Right forelimb (tissue), 1 donor: ENCODE measurements at places on chromosomes 1 and 21.

DNA sequence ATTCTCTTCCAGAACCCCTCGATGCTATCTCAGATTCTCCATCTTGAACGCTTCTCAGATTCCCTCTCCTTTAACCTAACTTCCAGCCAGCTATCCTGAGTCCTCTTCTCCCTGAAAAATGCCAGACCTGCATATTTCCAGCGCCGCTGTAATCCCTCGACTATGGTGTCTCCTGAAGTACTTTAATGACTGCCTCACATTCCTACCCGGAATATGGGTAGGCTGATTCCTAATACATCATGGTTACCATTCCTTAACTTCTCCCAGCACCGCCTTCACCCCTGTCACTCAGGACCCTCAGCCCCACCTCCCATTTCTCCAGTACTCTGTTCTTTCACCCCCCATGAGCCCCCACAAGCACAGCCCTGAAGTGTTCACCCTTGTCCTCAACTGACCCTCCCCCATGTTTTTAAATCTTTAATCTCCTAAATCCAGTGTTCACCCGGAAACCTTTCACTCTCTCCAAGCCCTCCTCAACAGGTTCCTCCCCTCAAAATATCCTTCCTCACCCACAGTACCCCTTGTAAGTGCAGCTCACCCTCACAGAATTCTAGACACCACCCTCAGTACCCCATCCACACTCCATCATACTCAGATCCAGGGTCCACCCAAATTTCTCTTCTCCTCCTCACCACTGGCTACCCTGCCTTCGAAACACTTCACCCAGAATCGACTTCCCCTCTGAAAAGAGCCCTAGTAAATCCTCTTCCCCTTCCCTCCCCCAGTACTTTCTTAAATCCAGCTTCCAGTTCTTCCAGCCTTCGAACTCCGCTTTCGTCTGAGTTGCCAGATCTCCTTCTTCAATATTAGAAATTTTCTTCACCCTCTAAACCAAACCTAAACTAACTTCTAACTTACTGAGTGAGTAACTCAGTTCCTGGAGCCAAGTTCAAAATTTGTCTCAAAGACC lies 922 bp downstream of the CPT2 start:
- DNase-seq, result no peak

DNA sequence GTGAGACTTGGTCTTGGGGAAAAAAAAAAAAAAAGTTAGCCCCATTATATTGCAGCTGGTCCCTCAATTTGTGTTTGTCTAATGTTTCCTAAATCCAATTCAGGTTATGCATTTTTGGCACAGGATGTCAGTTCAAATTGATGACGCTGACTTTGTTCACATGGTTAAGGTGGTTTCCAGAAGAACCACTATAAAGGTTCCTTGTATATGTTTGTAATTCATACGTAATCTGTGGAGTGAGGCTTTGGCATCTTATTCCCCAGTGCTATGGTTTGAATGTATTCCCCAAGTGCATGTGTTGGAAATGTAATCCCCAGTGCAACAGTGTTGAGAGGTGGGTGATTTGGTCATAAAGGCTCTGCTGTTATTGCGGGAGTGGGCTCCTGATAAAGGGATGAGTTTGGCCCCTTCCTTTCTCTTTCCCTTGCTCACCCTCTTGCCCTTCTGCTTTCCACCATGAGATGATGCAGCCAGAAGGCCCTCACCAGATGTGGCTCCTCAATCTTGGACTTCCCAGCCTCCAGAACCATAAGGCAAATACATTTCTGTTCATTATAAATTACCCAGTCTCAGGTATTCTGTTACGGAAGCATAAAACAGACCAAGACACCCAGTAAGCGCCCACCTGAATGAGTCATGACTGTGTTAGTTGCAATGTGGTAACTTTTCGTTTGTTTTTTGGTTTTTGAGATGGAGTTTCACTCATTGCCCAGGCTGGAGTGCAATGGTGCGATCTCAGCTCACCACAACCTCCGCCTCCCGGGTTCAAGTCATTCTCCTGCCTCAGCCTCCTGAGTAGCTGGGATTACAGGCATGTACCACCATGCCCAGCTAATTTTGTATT lies 19.5 kb upstream of the HLCS start:
- no peak for DNase-seq

GRCh38 chr1:194161591-194161990 lies 975.2 kb upstream of the B3GALT2 start:
- no peak for DNase-seq

DNA sequence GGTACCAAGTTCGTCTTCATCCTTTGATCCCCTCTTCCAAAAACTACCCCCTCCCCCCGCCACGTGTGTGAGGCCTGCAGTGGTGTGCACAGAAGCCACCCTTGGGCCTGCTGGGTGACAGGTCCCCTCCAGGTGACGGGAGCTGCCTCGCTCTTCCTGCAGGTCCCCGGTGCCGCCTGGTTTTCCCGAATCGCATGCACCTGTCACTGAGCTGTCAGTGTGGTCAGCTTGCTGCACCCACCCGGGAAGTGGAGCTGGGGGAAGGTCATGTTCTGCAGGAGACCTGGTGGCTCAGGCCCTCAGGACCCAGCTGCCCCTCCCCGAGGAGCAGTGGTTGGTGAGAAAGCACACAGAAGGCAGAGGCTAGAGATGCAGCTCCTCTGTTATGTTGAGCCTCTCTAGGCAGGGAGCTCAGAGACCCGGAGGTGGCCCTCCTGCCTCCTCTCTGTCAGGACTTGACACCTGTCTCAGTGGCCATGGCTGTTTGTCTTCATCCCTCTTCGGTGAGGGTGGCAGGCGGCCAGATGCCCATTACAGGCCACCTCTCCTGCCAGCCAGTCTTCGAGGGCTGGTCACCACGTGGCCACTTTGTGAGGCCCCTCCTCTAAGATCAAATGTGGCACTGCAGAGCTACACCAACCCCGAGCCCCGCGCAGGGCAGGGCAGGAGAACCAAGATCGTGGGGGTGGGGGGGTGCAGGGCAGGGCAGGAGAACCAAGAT lies 60.9 kb downstream of the SKI start:
- no peak for DNase-seq

DNA sequence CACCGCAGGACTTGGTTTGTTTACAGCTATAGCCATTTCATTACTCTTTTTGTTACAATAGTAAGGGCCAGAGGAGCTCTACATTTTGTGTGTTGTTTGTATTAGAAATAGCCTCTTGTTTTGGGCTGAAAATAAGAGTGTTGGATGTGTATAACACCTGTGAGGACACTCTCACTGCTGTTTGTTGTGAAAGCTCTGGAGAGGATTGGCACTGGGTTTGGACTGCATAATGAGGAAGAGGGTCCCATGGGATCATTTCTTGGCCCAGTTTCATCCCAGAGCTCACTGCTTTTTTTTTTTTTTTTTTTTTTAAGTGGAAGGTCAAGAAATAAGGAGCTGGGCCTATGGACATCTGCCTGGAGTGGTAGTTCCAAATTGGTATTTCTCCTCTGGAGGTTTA lies 61.6 kb upstream of the KIAA0040 start:
- no peak for DNase-seq

DNA sequence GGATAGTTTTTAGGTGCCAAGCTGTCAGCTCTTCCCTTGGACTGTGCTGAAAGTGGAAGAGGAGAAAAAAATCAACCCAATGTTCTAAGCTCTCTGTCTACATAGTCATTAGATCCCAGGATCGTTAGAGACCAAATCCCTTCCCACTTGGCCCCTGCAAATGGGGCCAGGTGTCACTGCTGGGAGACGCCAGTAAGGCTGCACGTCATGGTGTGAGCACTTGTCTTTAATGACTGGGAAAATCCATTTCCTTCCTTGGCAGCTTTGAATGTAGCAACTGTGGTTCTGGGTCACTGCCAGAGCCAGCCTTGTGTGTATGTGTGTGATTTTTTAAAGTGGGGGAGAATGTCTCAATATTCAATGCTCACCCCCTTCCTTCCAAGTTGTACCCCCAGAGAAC lies 59.9 kb downstream of the MAN1C1 start:
- no peak for DNase-seq

- no peak for DNase-seq
Measured at GRCh38 chr1:167166690-167167075, 54.0 kb upstream of the POU2F1 start.

DNA sequence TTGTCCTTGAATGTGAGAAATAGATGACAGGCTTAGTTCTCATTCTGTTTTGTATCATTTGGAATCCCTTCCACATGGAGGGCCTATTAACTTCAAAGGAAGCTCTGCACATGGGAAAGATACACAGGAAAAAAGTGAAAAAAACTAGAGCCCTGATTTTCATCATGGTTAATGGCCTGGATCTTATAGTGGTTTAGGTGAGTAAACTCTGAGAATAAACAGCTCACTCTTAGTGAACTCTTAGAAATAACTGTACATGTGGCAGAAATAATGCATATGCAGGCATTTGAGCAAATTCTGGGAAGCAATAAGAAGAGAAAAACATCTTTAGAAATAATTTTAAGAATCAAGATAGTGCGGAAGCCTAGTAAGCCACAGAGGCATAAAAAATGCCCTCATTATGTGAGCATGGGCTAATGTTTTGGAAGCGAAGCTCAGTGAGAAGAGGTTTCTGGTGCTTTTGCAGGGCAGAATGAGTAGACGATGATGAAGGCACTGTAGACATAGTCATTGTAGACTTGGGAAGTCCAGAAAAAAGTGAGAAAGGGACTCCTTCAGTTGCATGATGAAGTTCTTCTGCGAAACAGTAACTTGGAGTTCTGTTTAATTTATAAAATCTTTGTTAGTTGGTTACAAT lies 279.9 kb downstream of the DNM3 start:
- no peak for DNase-seq

DNA sequence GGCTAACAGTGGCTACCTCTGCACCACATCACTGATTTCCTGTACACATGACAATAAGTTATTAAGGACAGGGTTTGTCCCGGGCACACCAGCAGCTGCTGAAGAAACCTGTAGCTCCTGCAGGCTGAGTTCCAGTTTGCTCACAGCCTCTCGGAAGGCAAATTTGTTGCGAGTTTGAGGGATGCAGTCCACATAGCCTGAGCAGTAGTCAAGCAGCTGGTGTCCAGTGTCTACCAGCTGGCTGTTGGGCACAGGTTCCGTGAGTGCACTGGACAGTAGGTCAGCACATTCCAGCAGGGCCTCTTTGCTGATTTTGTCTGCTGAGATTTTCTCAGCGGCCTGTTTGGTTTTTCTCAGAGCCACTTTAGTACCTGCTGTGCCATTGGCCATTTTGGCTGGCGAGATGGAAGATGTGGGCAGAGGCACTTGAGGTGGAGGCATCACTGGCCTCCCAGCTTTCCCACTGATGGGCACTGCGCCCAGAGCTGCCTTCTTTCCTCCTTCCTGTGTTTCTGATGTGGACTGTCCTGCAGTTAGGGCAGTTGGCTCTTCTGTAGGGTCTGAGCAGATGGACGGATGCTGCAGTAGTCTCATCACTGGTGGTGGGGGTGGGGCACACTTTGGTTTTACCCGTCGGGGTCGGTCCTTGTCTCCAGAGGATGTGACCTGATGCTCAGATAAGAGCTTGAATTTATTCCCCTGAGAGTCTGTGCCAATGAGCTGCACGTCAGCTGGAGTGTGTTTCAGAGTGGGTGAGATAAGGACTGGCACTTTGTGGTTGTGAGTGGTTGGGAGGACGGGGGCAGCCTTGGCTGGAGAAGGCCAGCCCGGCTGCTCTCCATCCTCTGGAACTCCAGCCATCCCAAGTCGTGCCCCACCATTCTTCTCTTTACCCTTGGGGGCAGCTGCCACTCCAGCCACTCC lies 26.1 kb downstream of the TOR3A start:
- no peak for DNase-seq

DNA sequence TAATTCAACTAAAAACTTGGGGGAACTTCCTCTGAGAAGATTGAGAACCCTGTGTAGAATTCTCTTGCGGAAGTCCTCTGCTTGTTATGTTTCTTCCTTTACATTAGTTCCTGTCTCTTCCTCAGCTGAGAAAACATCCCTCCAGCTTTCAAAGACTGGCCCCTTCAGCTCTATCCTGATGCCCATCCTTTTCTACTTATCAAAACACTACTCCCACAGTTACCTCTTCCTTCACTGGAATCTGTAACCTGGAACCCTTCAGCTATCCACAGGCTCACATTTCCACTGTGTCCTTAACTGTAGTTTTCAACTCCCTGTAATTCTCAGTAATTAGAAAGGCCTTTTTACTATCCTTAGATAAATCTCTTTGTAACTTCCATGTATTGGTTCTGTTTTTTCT lies 6.0 kb upstream of the DEDD start:
- DNase-seq, result no peak

DNA sequence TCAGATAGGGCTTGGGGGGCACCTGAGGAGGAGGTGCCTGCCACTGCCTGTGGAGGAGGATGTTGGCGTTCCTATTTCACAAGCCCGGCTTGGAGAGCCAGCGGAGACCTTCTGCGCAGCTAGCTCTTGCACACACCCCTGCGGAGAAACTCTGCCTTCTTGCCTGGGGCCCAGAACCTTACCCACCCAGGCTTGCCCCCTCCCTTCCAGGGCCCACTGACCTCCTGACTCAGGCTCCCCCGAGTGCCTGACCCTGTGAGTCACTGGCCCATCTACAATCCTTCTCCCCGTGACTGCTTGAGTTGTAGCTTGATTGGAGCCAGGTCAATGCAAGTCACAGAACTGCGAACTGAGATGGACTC lies 3.4 kb downstream of the HES2 start:
- DNase-seq, result no peak
